ENCODE measurements at places on chromosomes 5 and 9.

GRCh38 chr9:89522261-89522958 lies 24.5 kb upstream of the SEMA4D start:
- no peak for DNase-seq

GRCh38 chr5:132060501-132061161 lies at the start of gene IL3:
Gene IL3, plus strand, starts transcription at chr5:132060655. Its CDS starts 52 bp downstream, at chr5:132060707.
- no peak for DNase-seq

- no peak for DNase-seq
These were observed 83.6 kb downstream of the NTNG2 start for GRCh38 chr9:132245465-132245864.

DNA sequence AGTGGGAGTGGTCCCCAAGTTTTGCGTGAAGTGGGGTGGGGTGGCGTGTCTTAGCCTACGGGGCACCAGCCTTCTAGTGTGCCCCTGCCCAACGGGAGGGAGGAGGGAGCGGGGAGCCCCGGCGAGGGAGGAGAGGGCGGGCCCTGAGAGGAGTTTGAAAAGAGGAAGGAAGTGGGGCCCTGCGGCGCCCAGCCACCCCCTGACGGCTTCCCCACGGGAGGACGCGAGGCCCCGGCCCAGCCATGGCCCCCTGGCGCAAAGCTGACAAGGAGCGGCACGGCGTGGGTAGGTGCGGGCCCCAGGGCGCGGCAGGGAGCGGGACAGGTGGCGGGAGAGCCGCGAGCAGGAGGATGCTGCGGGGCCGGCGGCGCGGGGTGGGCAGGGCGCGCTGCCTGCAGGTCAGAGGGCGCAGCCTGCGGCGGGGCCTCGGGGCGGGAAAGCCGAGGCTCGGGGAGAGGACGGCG lies at the start of gene DOCK2:
Gene DOCK2, plus strand, starts transcription at position 191 of the 464 bp plus-strand sequence. Its CDS starts 52 bp downstream, at position 243.
- DNase-seq, result no peak

DNA sequence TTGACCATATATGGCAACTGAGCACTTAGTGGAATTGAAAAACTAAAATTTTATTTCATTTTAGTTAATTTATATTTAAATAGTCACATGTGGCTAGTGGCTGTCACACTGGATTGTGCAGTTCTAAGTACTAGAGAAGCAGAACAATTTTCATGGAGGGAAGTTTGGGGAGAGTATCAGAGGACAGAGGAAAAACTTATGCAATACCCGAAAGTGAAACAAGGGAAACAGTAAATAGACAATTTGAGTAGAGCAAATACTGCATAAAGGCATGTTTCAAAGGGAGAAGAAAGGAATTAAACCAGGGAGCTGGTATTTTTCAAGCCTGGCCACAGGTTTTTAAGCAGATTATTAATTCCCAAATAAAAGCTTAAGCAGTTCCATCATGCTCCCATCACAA lies 590.5 kb upstream of the RORB start:
- no peak for DNase-seq

DNA sequence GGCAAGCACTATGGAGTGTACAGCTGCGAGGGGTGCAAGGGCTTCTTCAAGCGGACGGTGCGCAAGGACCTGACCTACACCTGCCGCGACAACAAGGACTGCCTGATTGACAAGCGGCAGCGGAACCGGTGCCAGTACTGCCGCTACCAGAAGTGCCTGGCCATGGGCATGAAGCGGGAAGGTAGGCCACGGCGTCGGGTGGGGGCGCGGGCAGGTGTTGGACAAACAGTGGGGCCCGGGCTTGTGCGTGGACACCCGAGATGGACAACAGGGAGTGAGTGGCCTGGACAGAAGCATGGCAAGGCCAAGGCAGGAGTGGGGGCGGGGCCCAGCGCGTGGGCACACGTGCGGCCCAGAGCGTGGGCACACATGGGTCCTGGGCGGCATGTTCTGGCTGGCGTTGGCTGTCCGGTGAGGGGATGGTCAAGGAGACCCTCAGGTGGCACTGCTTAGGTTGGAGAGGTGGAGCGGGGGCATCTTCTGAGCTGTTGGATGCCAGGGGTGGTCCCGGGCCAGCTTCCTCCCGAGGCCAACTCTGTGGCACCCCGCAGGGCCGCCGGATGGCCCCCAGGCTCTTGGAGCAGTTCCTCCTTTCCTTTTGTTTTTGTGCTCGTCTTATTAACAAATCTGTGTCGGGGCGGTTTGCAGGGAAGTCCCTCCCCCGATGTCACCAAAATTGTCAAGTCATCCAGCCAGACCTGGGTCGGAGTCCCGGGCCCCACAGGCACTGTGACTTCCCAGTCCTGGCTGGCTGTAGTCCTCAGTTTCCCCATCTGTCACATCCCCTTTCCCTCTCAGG lies 82.9 kb downstream of the RXRA start:
- no peak for DNase-seq

DNA sequence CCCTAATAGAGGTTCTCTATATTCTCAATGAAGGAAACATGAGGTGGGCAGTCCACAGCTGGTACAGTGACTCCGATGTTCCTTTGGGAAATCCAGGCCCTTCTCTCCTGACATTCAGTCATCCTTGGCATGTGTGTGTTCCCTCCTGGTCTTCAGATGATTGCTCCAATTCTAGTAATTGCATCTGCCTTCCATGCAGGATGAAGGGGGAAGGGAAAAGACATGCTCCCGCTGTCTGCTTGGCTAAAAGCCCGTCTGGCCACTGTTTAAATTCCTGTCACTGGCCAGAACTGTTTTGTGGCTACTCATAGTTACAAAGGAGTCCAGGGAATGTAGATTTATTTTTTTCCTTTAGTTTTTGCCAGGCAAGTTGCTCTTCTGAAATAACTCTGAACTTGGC lies 65.0 kb downstream of the MAST4 start:
- no peak for DNase-seq

- DNase-seq, result no peak
These were observed 24.4 kb upstream of the ANXA6 start for GRCh38 chr5:151181818-151182523.

DNA sequence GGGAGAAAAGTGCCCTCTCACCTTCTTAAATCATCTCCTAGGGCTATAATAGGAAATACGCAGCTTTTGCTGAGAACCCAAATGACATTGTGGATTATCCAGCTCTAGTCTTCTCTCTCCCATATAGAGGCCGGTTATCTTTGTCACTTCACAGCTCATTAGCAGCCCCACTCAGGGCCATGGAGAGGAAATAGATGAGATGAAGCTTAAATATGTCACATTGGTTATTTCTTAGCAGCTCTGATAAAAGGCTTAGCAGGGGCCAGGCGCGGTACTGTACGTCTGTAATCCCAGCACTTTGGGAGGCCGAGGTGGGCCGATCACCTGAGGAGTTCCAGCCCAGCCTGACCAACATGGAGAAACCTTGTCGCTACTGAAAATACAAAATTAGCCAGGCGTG lies 90.0 kb downstream of the GHR start:
- DNase-seq, result no peak

GRCh38 chr5:178319541-178320041 lies 87.0 kb upstream of the PHYKPL start:
- no peak for DNase-seq

DNA sequence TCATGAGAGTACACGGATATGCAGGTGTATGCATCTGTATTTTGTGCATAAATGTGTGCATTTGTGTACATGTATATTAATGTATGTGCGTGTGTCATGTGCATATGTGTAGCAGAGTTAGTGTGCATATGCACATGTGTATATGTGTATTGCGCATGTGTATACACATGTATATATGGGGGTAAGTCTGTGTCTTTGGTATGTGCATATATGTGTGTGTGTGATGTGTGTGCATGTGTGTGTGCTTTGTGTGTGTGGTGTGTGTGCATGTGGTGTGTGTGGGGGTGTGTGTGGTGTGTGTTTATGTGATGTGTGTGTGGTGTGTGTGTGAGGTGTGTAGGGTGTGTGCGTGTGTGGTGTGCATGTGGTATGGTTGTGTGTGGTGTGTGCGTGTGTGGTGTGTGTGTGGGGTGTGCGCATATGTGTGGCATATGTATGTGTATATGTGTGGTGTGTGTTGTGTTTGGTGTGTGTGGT lies 13.1 kb upstream of the CTSL start:
- DNase-seq, result no peak

GRCh38 chr9:130325921-130326320 lies 60.4 kb downstream of the HMCN2 start:
- DNase-seq, result no peak

GRCh38 chr5:97046270-97046982 lies 96.0 kb downstream of the LIX1 start:
- no peak for DNase-seq

GRCh38 chr5:104513640-104514072 lies 951.1 kb upstream of the NUDT12 start:
- DNase-seq, result no peak

DNA sequence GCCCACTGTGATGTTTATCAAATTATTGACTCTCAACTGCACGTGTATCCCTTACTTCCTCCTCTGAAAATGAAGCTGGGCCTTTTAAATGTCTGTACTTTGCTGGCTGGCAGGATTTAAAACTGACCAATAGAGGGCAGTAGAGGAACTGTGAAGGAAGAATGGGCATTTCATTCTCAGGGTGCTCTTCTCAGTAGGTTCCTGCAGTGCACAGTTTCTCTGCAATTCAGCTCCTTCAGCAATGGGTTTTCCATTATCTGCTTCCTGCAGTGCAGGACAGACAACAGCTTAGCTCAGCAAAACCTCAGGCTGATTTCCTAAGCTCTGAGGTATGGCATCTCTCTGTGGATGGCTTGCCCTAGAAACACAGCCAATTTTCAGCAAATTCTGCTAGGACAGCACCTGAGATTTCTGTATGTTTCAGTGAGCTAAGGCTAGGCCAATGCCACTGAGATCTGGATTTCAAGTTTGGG lies 298.4 kb upstream of the PRDM9 start:
- peak; percentile 77 for DNase-seq

DNA sequence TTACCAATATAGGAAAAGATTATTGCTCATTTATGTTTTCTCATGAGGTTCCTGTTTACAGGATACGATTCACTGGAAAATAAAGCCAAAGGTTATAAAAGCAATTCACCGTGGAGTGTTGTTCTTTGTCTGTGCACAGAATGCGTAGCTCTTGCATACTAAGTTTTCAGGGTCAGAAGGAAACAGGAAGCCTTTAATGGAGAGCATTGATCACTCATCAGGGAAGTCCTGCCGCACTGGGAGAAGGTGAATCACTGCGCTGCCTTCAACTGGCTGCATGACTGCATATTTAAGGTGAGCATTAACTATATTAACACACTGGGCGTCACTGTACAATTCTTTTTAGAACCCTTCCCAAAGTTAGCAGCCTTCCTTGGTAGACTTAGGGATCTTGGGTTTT lies 74.1 kb upstream of the SYK start:
- no peak for DNase-seq

- DNase-seq, result no peak
These were observed 78.2 kb downstream of the EFNA5 start for GRCh38 chr5:107592515-107592914.

- no peak for DNase-seq
These were observed 265.1 kb downstream of the GAS1 start for GRCh38 chr9:86682240-86682639.

DNA sequence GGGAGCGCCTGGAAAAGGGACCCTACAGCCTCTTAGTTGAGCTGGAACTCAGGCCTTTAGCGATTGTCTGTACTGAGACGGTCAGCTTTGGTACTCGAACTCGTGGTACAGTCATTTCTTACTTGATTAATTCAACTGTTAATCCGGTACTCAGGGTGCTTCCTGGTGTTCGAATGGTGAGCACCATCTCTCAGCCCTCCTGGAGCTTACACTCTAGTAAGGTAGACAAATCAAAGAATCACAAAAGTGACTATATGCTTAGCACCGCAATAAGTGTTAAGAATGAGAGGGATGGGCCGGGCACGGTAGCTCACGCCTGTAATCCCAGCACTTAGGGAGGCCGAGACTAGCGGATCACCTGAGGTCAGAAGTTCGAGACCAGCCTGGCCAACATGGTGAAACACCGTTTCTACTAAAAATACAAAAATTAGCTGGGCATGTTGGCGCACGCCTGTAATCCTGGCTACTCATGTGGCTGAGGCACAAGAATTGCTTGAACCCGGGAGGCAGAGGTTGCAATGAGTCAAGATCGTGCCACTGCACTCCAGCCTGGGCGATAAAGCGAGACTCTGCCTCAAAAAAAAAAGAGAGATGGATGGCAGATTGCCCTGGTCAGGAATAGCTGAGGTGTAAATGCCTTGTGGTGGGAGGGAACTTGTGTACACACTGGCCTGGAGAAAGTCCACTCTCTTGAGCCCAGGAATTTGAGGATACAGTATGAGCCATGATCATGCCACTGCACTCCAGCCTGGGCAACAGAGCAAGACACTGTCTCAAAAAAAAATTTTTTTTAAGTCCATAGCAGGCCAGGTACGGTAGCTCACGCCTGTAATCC lies 981 bp downstream of the TCOF1 start:
- DNase-seq, result peak; percentile 17

DNA sequence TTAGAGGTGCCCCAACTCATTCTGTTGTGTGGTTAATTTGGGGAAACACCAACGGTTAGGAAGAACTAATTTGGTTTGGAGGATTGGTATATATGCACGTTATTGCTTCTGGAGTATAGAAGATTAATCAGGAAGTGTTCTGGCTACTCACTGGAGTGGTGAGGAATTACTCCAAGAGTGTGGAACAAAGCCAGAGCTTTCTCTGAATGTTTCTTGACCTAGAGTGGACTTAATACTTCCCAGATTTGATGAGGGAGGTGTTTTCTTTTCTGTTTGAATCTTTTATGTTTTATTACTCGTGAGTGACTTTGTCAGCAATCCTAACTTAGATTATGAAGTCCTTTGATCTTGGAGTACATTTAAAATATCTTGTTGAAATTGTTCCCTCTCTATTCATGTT lies 163.7 kb downstream of the MAN2A1 start:
- no peak for DNase-seq

All from NCI-H510A treated with DMSO at 0.1 percent for 48 hours (cell line).